ENCODE measurements at places on chromosomes 2 and 18.

DNA sequence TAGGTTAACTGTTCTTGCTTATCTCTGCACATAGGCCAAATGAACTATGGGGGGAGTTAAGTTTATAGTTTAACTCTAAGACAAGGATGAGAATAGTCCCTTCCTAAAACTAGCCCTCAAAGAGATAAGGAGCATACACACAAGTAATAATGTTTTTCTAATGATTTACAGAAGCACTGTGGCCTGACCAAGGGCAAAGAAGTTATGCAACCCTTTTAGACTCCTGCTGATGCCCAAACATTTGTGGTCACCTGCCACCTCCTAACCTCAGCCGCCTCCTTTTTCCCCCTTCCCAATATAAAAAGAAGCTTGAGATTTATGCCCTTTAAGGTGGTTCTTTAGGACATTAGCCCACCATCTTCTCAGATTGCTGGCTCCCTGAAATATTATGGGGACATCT is 357.7 kb downstream of the ALK start:
- no peak for DNase-seq

DNA sequence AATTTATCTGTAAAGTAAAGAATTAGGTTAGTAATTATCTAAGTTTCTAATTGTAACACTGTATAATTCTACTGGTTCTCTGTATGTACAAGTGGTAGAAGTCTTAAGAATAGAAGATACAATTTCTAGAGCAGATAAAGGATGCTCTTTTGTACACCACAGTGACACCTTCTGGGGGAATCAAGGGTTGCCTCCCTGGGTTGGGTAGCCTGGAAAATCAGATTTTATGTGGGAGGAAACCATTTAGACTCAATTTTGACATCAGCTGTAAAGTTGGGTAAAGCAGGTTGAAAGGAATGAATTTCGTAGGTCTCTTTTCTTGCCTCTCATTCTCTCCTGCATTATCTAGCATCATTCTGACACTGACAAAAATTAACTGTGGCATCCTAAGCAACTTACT is 354.8 kb downstream of the DCC start:
- no peak for DNase-seq

- no peak for DNase-seq
Measured at GRCh38 chr2:107717661-107718060, 109.0 kb upstream of the RGPD4 start.

DNA sequence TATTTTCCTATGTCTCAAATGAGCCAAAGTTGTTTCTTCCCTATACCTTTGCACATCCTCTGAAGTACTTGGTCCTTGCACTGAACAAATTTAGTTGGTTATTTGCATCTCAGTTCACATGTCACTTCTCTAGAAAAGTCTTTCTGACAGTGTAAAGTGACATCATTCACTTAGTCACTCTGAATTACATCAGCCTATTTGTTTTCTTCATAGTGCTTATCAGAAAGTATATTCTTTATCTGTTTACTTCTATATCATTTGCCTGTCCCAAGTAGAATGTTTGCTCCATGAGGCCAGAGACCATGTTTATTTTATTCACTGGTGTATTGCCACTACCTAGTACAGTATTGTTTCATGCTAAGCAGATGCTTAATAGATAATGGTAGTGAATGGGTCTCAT is 173.7 kb downstream of the HNMT start:
- no peak for DNase-seq

- DNase-seq = no peak
Measured at GRCh38 chr2:201233812-201234662, 26.3 kb upstream of the CASP8 start.

GRCh38 chr2:189412330-189412953 is 28.8 kb upstream of the WDR75 start:
- peak; percentile 69 for DNase-seq

- DNase-seq = no peak
Measured at GRCh38 chr2:158089322-158089721, 12.4 kb upstream of the UPP2 start.

GRCh38 chr2:65500310-65501040 is 68.1 kb upstream of the SPRED2 start:
- DNase-seq = no peak

DNA sequence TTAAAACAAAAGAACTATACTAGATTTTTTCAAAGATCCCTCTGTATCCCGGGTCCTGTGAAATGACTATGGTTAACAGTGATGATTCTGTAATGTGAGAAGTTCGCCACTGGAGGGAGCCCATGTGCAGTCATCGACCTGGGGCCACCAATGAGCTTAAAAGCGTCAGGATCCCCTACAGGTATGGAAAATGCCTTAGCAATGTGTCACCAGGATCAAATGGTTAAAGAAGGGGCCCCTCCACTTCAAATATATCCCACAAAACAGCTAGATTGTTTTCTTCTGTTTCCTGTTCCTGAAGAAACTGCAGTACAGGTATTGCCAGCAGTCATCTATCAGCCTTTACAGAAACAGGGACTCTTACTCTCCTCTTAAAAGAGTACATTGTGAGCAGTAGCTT is 15.3 kb downstream of the CHRNA1 start:
- DNase-seq = peak; percentile 38

- DNase-seq = no peak
Measured at GRCh38 chr2:38887902-38888554, 1.6 kb upstream of the ARHGEF33 start.

- no peak for DNase-seq
Measured at GRCh38 chr2:241469746-241470145, 38.6 kb downstream of the STK25 start.

- DNase-seq = no peak
Measured at GRCh38 chr18:3885209-3885792, 435.3 kb downstream of the TGIF1 start.

- peak; percentile 7 for DNase-seq
Measured at GRCh38 chr2:106106622-106107508, 87.2 kb downstream of the UXS1 start.

DNA sequence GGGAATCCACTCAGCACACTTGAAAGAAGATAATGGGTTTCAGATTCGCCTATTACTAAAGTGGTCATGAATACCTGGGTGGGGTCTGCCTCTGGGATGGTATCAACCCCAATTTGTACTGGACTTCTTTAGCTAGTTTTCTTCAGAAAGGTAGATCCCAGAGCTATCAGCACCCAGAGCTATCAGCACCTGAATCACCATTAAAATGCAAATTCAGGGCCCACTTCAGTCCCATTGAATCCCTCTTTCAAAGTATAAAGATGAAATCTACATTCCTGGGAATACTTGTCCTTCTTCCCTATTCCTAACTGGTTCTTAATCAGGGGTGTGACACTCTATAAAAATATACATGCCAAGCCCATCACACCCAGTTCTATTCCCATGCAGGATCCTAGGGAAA is 914.3 kb downstream of the DCC start:
- no peak for DNase-seq

GRCh38 chr2:202337151-202337550 is 39.0 kb upstream of the BMPR2 start:
- DNase-seq = peak; percentile 39

DNA sequence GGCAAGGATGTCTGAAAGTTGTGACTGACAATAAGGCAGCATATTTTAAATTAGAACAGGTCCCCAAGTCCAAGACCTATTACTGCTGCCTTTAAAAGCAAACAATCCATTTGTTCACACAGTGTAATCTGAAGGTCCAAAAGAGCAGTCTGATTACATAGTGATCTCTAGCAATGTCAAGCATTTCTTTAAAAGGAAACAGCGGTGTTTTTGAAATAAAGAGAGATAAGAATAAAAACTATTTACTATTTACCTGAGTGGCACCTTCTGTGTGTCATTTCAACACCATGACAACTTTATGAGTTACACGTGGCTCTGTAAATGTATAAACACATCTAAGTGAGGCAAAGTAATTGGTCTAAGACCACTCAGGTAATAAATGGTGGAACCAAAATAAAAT is 1009.9 kb upstream of the CNTNAP5 start:
- DNase-seq = no peak

GRCh38 chr2:207308519-207309224 is 142.9 kb upstream of the KLF7 start:
- DNase-seq = no peak

- DNase-seq = no peak
Measured at GRCh38 chr18:69259282-69259681, 141.4 kb upstream of the DOK6 start.

DNA sequence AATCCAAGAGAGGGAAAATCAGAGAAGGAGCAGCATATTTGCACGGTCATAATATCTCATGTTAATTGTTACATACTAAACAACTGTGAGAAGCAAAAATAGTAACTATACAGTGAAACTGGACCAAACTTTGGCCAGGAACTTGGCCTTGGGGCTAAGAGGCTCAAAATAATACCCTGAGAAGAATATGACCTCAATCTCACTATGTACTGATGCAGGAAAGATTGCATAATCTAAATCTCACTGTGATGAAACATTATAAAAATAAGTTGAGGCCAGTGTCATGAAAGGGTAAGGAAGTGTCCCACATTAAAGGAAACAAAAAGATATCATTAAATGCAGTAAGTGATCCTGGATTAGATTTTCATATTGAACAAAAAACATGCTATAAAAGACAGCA is 36.5 kb downstream of the ZRANB3 start:
- no peak for DNase-seq

- peak; percentile 86 for DNase-seq
Measured at GRCh38 chr18:59715966-59716369, 18.7 kb upstream of the CCBE1 start.

- DNase-seq = no peak
Measured at GRCh38 chr18:68962623-68963022, 164.7 kb downstream of the CCDC102B start.

GRCh38 chr2:37344453-37345361 is at the start of gene QPCT:
Gene QPCT (plus strand): TSS chr2:37344630. CDS start chr2:37344732, 102 bp downstream.
- DNase-seq = peak; percentile 41

- no peak for DNase-seq
Measured at GRCh38 chr2:6647046-6647445, 218.7 kb downstream of the CMPK2 start.

DNA sequence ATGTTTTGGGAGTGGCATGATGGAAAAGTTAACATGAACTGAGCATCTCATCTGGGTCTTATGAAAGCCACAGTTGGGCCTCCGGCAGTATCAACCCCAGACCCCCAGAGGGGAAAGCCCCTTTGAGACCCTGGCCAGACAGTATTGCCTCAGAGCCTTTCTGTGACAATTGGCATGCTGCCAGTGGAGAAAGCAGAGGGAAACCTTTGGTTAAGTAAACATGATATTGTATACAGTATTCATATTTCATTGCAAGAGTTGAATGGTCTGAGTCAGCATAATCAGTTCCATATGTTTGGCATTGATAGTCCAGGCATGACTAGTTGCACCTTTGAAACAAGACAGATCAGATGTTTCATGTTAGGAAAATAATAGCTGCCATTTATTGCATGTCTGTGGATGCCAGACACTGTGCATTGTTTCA is 20.0 kb downstream of the MERTK start:
- no peak for DNase-seq

DNA sequence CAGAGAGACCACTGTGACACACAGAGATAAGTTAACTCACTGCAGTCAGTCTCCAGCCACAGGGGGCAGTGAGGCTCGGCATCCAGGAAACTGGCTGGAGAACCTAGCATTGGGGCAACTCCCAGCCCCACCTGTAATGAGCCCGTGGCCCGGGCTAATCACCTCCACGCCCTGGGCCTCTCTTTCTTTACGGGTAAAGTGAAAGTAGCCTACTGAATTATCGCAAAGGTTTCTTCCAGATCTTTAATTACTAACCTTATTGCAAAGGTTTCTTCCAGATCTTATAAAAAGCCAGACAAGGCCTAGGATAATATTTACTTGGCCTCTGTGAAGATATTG is 45.7 kb upstream of the ACAA2 start:
- no peak for DNase-seq

DNA sequence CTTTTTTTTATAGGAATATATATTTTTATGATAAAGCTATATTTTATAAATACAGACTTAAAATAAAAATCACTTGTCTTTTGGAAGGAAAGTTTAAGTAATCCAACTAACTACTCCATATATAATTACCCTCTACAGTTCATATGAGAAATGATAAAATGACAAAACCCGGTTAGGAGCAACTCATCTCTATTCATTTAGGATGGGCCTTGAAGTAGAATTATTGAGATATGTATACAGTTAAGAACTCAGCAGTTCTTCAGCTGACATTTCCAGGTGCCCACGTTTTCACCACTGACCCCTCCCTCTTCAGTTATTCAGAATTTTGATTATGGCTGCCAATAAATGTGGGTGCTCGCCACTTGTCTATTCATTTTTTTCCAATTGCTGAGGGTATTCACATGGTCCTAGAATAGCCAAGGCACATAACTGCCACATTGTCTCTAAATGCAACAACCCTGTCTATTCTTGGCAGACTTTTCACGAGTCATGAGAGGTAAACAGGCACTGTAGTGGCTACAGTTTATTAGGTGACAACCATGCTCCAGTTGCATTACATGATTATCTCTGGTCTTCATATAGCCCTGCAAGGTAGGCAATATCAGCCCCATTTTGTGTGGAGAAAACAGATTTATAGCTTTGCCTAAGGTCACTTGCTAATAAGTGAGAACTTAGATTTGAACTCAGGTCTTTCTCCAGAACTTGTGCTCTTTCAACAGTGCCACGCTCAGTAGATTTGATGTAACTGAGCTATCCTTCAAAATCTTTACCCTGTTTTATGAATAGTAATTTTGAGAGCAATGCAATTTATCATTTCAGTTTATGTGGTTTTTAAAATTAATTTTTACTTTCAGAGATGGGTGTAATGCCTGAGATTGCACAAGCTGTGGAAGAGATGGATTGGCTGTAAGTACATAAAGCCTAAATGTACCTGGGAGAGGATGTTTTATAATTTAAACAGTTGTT is 2.9 kb downstream of the DDX1 start:
- no peak for DNase-seq

GRCh38 chr18:46458472-46458871 is 198.5 kb downstream of the LOXHD1 start:
- no peak for DNase-seq

GRCh38 chr2:195356920-195357440 is 300.0 kb upstream of the SLC39A10 start:
- no peak for DNase-seq

GRCh38 chr2:213834746-213835145 is 550.5 kb downstream of the SPAG16 start:
- no peak for DNase-seq

- no peak for DNase-seq
Measured at GRCh38 chr2:137913169-137913568, 51.1 kb upstream of the HNMT start.

GRCh38 chr2:159946326-159946999 is 116.0 kb downstream of the PLA2R1 start:
- DNase-seq = peak; percentile 94

DNA sequence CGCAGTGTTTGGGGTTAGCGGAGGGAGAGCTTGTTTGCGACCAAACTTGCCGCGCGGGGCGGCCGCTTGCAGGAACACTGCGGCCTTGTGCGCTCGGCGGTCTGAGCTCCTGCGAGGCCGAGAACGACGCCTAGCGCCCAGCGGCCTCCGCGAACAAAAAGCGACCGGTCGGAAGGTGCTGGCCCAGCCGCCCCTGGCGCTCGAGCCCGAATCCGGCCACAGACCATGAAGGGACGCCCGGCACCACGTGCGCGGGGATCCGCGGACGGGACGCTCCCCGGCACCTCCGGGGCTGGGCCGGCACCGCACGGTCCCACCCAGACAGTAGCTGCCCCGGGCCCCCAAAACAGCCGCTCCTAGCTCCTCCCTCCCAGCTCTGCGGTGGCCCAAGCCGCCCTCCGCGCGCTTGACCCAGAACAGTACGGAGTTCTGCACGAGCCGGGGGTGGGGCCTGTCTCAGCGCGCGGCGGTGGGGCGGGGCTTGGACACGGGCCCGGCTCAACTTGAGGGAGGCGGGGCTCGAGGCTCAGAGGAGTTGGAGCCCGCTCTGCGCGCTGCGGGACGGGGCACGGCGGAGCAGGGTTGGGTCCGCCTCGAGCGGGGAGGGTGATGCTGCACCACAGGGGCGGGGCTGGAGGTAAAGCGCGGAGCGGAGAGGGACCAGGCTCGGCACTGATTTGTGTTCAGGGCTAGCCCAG is 664 bp upstream of the IMPA2 start:
- peak; percentile 93 for DNase-seq
